ENCODE measurements at places on chromosomes 7 and 10. TPM values are rescaled to one million over a fixed set of nuclear protein-coding genes. Genes with fewer than 3 reads are reported as not detected.

TPST1 gene
- total RNA-seq: 17.7 TPM

SLC13A1 gene
- total RNA-seq: not detected

ETV1 gene
- 18.2 TPM for total RNA-seq

BAMBI gene
- 13.3 TPM for total RNA-seq

HOGA1 gene
- total RNA-seq: 0.85 TPM

FANK1 gene
- 9.4 TPM for total RNA-seq

SAMD9L gene
- 0.10 TPM for total RNA-seq

CFAP46 gene
- 0.95 TPM for total RNA-seq

DNA sequence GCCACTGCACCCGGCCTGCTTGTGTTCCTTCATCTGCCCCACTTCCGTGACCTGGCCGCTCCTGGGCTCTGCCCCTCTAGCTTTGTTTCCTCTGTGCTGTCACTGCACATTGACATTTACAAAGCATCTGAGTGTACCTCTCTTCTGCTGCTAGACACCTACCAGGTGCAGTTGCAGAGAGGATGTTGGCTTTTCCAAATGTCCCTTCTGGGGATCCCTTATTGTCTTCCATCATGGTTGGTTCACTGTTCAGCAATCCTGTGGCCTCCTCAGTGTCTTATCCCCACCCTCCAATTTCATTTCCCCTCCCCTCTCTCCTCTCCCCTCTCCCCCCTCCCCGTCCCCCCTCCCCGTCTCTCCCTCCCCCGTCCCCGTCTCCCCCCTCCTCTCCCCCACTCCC is 13.8 kb downstream of the VWA2 start:
- no peak overlapping the region for H3K27ac ChIP-seq
- peaks cover 18% of the 10 kb centered on the region for H3K27me3 ChIP-seq
- no peak for DNase-seq
- H3K4me1 ChIP-seq: peaks cover 44% of the 10 kb centered on the region

DNA sequence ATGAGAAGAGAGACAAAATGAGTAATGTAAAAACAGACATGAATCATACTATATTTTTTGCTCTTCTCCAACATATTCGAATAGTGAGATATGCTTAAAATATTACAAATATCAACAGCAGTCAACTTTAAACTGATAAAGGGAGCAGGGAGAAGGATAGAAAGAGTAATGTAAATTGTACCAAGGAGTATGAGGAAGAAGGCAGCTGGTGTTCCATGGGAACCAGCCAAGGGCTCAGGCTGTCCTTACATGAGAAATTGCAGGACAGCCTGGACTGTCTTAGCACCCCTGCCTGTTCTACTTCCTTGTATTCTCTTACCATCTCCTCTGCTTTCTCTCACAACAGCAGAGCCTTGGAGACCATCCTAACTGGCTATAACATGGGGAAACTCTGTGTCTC is 128.7 kb downstream of the TSPAN12 start:
- no peak for DNase-seq
- no peak overlapping the region for H3K27ac ChIP-seq
- H3K4me1 ChIP-seq: peaks cover 4% of the 10 kb centered on the region
- no peaks in the 10 kb centered on the region for H3K36me3 ChIP-seq
- H3K27me3 ChIP-seq: no peaks in the 10 kb centered on the region

DNA sequence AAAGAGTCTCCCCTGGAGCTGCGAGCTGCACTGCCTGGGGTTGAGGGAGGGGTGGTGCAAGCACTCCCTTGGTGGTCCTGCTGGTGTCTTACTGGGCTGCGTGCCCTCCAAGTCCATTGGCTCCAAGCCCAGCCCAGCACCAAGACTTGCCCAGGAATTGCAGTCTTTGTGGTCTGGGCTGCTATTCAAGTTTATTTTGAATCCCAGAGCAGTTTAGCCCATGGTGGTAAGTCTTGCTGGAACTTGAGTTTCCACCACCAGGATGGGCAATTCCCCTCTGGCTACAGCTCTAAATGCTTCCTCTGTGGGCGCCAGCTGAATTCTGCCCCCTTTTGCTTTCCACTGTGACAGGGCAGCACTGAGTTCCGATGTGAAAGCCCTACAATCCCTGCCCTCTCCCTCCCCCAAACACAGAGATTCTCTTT is 25.1 kb downstream of the GALNT11 start:
- no peak overlapping the region for H3K27ac ChIP-seq
- H3K4me1 ChIP-seq: peaks cover 4% of the 10 kb centered on the region
- no peak overlapping the region for H3K4me3 ChIP-seq
- no peaks in the 10 kb centered on the region for H3K36me3 ChIP-seq

DNA sequence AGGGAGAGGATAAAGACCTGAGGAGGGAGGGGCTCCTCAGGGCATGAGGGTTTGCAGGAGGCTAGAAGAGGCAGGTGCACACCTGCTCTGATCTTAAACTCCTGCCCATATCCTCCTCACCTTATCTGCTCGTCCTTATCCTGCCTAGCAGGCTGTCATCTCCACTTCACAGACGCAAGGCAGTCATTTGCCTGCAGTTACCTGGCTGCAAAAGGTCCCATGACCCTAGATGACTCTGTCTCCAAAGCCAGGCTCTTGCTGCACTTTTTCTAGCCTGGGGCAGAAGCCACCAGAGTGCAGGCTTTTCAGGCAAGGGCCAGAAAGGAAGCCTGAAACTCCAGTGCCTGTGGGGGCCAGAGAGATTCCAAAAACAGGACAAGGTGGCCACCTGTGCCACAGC is 1.7 kb upstream of the ZNF853 start:
- no peak overlapping the region for H3K27ac ChIP-seq
- H3K27me3 ChIP-seq: peaks cover 17% of the 10 kb centered on the region
- H3K4me3 ChIP-seq: no peak overlapping the region
- DNase-seq: no peak

DNA sequence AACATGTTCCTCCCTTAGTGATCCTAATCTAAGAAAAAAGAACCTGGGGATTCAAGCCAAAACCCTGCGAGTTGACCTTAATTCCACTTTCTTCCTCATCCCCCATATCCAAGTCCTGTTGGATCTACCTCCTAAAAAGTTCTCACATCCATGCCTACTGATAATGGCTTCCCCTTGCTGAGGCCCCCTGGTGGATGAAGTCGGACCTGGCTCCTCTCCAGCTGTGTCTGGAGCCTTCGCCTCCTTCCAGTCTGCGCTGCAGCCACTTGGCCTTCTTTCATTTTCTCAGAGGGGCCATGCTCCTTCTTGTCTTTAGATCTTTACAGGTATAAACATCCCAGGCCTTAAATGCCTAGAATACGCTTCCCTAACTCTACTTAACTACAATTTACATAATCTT is 8.1 kb downstream of the PDE1C start:
- H3K27ac ChIP-seq: no peak overlapping the region
- peak; percentile 83 for DNase-seq
- H3K27me3 ChIP-seq: no peaks in the 10 kb centered on the region
- no peak overlapping the region for H3K4me3 ChIP-seq
- H3K4me1 ChIP-seq: peaks cover 18% of the 10 kb centered on the region

DNA sequence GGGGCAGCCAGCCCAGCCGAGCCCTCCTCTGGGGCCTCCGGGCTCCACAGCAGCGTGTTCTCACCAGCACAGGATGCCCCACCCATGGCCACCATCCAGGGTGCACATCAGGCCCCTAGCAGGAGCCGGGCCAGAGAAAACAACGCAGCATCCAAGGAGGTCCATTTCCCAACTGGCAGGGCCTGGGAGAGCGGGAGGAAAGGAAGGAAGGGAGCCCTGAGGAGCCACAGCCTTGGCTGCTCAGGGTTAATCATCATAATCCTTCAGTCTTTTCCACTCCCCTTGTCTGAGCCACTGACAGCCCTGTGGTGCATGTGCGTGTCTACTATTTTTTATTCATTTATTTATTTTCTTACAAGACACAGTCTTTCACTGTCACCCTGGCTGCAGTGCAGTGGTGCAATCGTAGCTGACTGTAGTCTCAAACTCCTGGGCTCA is 3.6 kb downstream of the PLAC9 start:
- H3K4me3 ChIP-seq: no peak overlapping the region
- H3K36me3 ChIP-seq: no peaks in the 10 kb centered on the region
- peaks cover 13% of the 10 kb centered on the region for H3K27me3 ChIP-seq
- no peak for DNase-seq
- H3K27ac ChIP-seq: no peak overlapping the region

DNA sequence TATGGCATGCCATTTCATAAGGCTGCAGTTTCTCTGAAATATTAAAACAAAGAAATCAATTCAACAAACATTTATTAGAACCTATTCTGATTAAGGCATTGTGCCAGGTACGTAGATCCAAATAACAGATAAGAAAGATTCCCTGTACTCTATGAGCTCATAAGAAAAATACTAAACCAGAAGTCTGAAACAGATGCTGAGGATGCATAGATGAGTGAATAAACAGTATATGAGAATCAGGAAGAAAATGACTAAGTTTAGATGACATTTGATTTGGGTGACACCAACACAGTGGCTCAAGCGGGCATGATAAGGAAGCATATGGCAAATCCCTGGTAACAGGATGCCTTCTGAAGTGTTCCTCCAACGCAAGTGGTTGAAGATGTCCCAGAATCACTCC is 477.2 kb downstream of the PARD3 start:
- no peaks in the 10 kb centered on the region for H3K4me1 ChIP-seq
- H3K27ac ChIP-seq: no peak overlapping the region
- no peak for DNase-seq
- H3K36me3 ChIP-seq: peaks cover 3% of the 10 kb centered on the region
- H3K27me3 ChIP-seq: no peaks in the 10 kb centered on the region

GRCh38 chr7:97819161-97819560 is 53.0 kb downstream of the ASNS start:
- H3K36me3 ChIP-seq: no peaks in the 10 kb centered on the region
- DNase-seq: no peak
- no peak overlapping the region for H3K27ac ChIP-seq

- H3K4me3 ChIP-seq: no peak overlapping the region
- no peak overlapping the region for H3K27ac ChIP-seq
- no peak for DNase-seq
- H3K36me3 ChIP-seq: peaks cover 13% of the 10 kb centered on the region
- peaks cover 3% of the 10 kb centered on the region for H3K27me3 ChIP-seq
Observed at GRCh38 chr10:125824736-125825135, 1.4 kb downstream of the BCCIP start.

DNA sequence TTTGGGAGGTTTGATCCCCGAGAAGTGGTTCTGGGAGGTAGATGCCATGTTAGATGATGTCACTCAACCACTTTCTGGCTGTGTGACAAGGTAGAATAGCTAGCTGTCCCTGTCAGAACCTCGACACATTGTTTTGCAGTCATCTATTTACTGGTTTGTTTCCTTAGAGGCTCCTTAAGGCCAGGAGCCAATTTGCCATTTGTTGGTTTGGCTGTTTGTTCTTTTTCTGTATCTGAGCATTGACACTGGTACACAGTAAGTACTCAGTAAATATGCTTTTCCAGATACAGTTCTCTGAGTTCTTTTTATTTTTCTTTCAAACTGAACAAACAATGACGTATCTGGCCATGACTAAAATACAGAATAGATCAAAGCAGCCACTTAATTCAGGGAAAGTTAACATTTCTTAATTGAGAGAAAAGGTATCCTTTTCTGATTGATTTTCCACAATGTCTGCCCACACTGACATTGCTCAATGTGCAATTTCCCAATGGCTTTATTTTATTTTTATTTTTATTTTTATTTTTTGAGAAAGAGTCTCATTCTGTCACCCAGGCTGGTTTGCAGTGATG is 121.6 kb downstream of the SPAG6 start:
- DNase-seq: no peak
- H3K36me3 ChIP-seq: no peaks in the 10 kb centered on the region
- H3K4me1 ChIP-seq: peaks cover 38% of the 10 kb centered on the region
- no peak overlapping the region for H3K4me3 ChIP-seq
- peaks cover under 1% of the 10 kb centered on the region for H3K27me3 ChIP-seq
- no peak overlapping the region for H3K27ac ChIP-seq

GRCh38 chr7:53087274-53087673 is 51.8 kb downstream of the POM121L12 start:
- H3K36me3 ChIP-seq: peaks cover 3% of the 10 kb centered on the region
- no peak for DNase-seq
- H3K4me1 ChIP-seq: no peaks in the 10 kb centered on the region
- H3K27ac ChIP-seq: no peak overlapping the region

- no peak overlapping the region for H3K4me3 ChIP-seq
- peak overlapping the region; percentile 31 for H3K27ac ChIP-seq
- peaks cover 7% of the 10 kb centered on the region for H3K27me3 ChIP-seq
- peaks cover 7% of the 10 kb centered on the region for H3K36me3 ChIP-seq
Observed at GRCh38 chr10:508726-509125, 180.7 kb downstream of the DIP2C start.

- H3K4me3 ChIP-seq: peak overlapping the region; percentile 74
- H3K36me3 ChIP-seq: peaks cover 4% of the 10 kb centered on the region
- peaks cover 16% of the 10 kb centered on the region for H3K4me1 ChIP-seq
- peak; percentile 75 for DNase-seq
- H3K27me3 ChIP-seq: peaks cover 12% of the 10 kb centered on the region
Observed at GRCh38 chr10:81873932-81874816, 820 bp upstream of the NRG3 start.

DNA sequence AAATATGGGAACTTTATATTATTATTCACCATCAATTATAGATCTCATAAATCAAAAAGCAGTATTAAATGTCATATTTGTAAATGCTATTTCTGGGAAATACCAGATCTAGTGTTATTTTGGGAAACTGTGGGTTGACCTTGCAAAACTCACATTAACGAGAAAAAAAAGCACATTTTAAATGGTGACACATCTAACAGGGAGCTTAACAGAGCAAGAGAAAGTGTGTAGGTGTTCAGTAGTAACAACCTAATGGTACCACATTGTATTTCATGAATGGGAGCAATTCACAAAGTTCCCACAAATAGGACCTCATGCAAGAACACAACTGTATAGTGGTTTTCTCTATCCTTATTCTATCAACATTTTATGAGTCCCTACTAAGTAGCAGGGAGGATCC is 26.2 kb upstream of the HDAC9 start:
- no peaks in the 10 kb centered on the region for H3K27me3 ChIP-seq
- H3K4me1 ChIP-seq: no peaks in the 10 kb centered on the region
- H3K27ac ChIP-seq: no peak overlapping the region
- no peak for DNase-seq

- H3K4me1 ChIP-seq: peaks cover 26% of the 10 kb centered on the region
- peak overlapping the region; percentile 60 for H3K4me3 ChIP-seq
- DNase-seq: peak; percentile 53
- peaks cover 21% of the 10 kb centered on the region for H3K36me3 ChIP-seq
- H3K27me3 ChIP-seq: peaks cover 10% of the 10 kb centered on the region
Observed at GRCh38 chr7:149860821-149861727, 12.7 kb upstream of the ATP6V0E2 start.

GRCh38 chr10:97002670-97003069 is 170.6 kb downstream of the LCOR start:
- no peak for DNase-seq
- peaks cover 2% of the 10 kb centered on the region for H3K4me1 ChIP-seq
- no peak overlapping the region for H3K27ac ChIP-seq
- no peak overlapping the region for H3K4me3 ChIP-seq
- H3K36me3 ChIP-seq: no peaks in the 10 kb centered on the region

DNA sequence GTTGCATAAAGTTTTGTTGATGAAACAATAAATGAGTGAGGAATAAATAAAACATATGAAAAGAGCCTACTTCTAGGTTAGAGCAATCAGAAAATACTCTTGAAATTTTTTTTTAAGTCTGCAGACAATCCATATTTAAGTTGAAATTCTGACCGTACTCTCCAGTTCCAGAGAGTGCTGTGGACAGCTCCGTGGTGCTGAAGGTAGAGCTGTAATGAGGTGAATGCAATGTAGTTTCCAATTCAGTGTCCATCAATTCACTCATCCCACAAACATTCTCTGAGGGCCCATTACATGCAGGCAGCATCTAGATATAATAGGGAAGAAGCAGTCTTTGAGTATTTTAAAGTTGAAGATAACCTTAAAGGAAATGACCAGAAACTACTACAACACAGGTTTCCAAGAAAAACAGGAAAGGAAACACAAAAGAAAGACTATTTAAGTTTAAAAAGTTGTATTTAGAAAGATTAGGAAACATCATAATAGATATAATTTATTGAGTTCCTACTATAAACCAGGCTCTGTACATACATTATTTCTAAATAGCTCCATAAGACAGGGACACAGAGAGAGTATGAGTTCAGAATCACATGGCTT is 44.0 kb upstream of the CRTAC1 start:
- peak; percentile 46 for DNase-seq
- no peaks in the 10 kb centered on the region for H3K4me1 ChIP-seq
- no peaks in the 10 kb centered on the region for H3K36me3 ChIP-seq
- peaks cover 4% of the 10 kb centered on the region for H3K27me3 ChIP-seq

Measured in endothelial cell (in vitro differentiated cells).